CD8-positive, alpha-beta T cell (primary cell): ENCODE measurements at places on chromosomes 6 and 20.

DNA sequence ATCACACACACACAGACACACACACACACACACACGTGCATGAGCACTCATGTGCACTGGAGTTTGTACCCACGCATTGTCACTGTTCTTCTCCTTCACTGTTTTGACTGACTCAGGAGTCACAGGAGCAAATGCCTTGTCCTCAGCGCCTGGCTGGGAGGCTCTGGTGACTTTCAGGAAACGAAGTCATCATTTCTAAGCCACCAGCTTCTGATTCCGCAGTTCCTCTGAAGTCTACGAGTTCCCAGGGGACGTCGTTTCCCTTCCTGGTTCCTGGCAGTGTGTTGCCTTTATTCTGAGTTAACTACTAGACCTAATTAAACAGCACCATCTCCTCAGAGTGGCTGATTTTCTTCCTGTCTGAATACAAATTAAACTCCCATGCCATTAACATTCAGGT is 82.2 kb upstream of the PMEPA1 start:
- no peak for DNase-seq

GRCh38 chr20:62531046-62531838 is 55.4 kb upstream of the GATA5 start:
- no peak for DNase-seq

GRCh38 chr6:23957017-23957416 is 169.0 kb upstream of the NRSN1 start:
- DNase-seq: no peak

- DNase-seq: no peak
These were observed 37.6 kb upstream of the XRN2 start for GRCh38 chr20:21265261-21266190.

- no peak for DNase-seq
These were observed 489.5 kb downstream of the KIF16B start for GRCh38 chr20:16083639-16084280.

DNA sequence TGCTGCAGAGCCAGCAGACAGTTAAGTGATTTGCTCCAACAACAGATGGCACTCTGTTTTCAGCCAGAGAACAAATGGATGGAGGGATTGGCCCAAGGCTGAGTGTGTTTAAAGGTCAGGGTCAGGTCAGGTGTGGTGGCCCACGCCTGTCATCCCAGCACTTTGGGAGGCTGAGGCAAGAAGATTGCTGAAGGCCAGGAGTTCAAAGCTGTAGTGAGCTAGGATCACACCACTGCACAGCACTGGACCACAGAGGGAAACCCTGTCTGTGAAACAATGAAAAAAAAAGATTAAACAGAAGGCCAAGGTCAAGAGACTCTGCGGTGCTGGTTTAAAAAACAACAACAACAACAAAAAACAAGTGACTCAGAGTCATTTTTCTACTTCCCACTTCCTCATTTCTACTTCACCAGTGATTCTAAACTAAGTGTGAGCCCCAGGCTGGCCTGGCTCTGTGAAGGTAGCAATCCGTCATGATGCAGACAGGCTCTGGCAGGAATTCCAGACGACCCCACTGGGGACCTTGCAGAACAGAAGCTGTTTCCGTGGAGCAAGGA is 42.5 kb upstream of the ARMC2 start:
- no peak for DNase-seq

DNA sequence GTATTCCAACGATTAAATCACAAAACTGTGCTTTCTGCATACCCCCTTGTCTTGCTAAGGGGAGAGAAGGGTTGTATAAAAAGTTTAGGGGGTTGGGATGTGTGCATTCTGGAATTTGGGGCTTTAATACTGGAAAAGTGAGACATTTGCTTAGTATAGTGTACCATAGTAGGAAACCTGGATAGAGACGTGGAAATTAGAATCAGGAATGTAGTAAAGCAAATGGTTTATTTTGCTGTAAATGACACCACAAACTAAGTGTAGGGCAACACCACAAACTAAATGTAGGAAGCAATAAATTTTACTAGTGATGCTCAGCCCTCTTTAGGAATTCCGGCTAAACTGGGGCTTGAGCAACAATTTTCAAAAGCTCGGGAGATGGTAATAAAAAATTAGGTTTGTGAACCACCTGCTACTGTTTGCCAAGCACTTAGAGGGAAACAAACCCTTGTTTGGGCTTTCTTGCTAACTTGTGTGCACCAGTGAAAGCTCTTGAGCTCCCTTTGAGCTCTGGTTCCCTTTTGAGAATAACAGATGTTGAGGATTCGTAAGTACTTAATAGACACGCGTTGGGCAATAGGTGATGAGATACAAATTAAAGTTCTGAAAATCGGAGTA is 13.8 kb downstream of the BRD2 start:
- no peak for DNase-seq

GRCh38 chr6:117280922-117281321 is 15.6 kb downstream of the VGLL2 start:
- no peak for DNase-seq

GRCh38 chr20:19693508-19693907 is 64.5 kb upstream of the RIN2 start:
- no peak for DNase-seq

DNA sequence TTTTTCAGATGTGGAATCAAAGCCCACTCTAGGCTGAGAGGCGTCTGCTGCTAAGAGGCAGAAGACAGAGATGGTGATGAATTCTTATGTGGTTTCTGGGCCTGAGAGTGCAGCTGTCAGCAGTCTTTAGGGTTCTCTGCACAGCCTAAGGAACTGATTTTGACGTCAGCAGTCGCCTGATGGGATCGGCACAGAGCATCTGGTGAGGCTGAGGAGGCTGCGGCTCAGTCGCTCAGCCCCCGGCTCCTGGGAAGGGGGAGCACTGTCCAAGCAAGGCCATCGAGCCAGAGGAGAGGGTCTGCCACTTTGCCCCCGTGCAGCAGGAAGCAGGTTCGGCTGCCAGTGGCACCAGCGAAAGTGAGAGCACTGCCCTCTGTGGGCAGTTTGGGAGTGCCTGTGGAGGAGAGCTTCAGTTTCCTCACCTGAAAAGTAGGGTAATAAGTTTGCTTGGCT is 92.5 kb downstream of the TCP11 start:
- DNase-seq: peak; percentile 35

- no peak for DNase-seq
These were observed 207.7 kb upstream of the BMP2 start for GRCh38 chr20:6559791-6560190.

GRCh38 chr20:9523636-9524035 is 9.2 kb downstream of the LAMP5 start:
- no peak for DNase-seq

GRCh38 chr6:37238381-37238780 is 19.2 kb upstream of the TBC1D22B start:
- no peak for DNase-seq

DNA sequence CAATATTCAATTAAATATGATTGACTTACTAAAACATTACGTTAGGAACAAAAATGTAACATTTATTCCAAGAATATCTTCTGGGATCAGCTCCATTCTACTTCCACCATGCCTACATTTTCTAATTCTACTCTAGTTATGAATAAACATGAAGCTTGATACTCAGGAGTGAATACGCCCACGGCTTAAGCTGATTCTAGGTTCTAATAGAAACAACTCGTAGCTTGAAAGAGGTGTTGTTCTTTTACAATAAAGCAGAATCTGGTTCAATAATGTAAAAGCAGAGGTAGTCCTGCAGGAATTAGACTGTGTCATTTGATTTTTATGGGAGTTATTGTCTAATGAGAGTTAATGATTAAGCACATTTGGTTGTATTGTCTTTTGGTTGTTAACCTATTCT is 107.3 kb upstream of the OLIG3 start:
- no peak for DNase-seq

DNA sequence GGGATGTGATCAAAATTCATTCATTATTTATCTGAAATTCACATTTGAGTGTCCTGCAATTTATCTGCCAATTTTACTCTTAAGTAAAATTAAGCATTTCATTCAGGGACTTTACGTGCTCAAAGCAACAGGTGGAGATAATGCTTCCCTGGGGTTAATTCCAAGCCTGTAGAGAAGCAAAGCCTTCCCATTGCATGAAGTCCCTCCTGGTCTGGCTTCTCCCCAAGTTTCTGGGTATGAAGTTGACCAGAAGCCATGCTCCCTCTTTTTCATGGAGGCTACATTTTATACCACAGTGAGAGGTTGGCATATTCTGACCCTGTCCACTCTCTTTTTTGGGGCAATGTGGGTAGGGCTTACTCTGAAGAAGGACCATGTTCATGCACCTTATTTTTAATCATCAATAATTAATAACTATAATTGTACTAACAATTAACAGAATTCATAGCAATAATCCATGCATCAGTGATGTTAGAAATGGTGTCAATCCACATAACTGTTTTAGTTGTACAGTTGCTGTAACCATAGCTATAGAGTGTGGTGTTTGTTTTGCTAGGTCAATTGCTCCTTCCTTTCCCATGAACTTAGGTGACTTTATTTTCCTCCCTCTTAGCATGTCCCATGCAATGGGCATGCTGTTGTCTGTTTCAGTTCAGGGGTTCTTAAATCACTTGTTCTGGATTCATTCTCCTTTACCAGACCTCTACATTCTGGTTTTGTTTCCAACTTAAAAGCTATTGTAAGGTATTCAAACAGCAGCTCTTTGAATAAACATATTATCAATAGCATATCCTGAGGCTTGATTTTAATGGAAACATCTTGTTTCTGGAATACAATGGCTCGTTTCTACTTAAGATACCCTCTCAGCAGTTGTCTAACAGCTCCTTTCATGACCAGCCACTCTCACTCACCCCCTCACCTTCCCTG is 1.5 kb downstream of the LAMA4 start:
- DNase-seq: no peak

- no peak for DNase-seq
These were observed 12.3 kb downstream of the DCBLD1 start for GRCh38 chr6:117494694-117495318.

GRCh38 chr20:62914970-62915457 is 11.3 kb downstream of the DIDO1 start:
- DNase-seq: peak; percentile 43

GRCh38 chr6:50721978-50722377 is 8.7 kb downstream of the TFAP2D start:
- no peak for DNase-seq

- no peak for DNase-seq
These were observed 27.8 kb downstream of the PRPH2 start for GRCh38 chr6:42694586-42694985.

DNA sequence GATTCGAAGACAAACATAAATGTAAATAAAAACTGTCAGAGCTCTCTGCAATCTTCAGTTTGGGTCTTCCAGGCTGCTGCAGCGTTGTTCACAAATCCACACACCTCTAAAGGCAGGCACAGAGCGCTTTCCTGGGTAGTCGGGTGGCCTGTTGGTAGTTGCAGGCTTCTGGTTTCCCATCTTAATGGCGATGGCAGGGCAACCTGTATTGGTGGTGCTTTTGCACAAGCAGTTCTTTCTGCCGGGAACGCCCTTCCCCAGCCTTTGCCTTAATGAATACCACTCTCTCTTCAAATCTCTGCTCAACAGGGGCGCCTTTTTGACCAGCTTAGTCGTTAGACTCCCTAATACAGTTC is 723 bp upstream of the IFT52 start:
- DNase-seq: no peak

GRCh38 chr20:14922503-14923267 is 585.3 kb upstream of the FLRT3 start:
- no peak for DNase-seq

GRCh38 chr6:152170702-152171667 is 363.5 kb downstream of the ESR1 start:
- no peak for DNase-seq

DNA sequence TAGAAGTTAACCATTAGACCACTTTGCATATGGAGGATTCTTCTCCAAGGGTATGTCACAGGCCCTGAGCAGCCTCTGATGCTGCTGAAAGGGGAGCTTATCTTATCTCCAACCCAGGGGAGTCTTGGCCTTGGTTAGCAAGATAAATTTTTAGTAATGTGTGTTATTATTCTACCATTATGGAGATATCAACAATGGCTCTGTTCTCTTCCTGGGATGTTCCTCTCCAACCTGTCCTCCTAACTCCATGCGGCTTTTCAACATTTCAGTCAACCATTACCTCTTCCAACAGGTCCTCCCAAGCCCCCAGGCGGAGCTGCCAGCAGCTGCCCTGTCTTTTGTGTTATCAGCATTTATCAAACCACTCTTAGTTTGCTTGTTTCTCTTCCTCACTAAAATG is 48.4 kb upstream of the FOXC1 start:
- DNase-seq: no peak

DNA sequence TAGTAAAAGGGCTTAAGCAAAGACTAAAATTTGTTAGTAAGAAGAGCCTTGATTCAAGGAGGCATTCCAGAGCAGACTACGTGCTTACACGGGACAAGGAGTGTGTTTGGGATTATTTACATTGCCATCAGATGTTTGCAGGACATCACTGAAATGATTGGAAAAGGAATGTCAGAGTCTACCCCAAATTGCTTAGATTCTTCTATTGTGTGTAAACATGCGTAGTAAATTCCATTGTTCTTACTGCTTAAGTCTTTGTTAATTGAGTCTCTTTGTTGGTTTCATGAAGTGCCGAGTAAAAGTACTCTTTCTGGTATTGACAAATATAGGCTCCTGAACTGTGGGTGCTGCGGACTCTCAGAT is 60.5 kb downstream of the CD83 start:
- no peak for DNase-seq

GRCh38 chr6:136798044-136798443 is 5.8 kb upstream of the MAP3K5 start:
- DNase-seq: no peak

DNA sequence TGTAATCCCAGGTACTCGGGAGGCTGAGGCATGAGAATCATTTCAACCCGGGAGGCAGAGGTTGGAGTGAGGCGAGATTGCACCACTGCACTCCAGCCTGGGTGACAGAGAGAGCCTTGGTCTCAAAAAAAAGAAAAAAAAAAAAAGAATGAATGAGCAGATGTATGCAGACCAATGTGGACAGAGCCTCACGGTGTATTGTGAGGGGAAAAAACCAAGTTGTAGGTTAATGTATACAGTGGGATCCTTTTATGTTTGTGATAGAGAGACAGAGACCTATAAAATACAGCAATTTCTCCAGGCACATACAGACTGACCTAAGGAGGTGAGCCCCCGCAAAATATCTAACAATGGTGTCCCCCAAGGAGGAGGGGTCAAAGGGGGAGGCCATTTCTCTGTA is 11.7 kb downstream of the TGM2 start:
- no peak for DNase-seq

GRCh38 chr6:108102965-108103364 is 28.4 kb upstream of the OSTM1 start:
- no peak for DNase-seq

- no peak for DNase-seq
These were observed 440.3 kb upstream of the HS3ST5 start for GRCh38 chr6:114783083-114783482.

- DNase-seq: no peak
These were observed 23.0 kb upstream of the ANKRD60 start for GRCh38 chr20:58251348-58251978.

- no peak for DNase-seq
These were observed 262.2 kb upstream of the TAB2 start for GRCh38 chr6:149055195-149055899.

GRCh38 chr6:160013987-160014868 is 45.3 kb downstream of the IGF2R start:
- DNase-seq: no peak
